ENCODE measurements at places on chromosomes 4 and X.

GRCh38 chrX:154138857-154139256, 5.2 kb upstream of the OPN1LW start:
- DNase-seq: no peak

- DNase-seq: no peak
Observed at GRCh38 chr4:161519611-161520010, 644.2 kb downstream of the FSTL5 start.

DNA sequence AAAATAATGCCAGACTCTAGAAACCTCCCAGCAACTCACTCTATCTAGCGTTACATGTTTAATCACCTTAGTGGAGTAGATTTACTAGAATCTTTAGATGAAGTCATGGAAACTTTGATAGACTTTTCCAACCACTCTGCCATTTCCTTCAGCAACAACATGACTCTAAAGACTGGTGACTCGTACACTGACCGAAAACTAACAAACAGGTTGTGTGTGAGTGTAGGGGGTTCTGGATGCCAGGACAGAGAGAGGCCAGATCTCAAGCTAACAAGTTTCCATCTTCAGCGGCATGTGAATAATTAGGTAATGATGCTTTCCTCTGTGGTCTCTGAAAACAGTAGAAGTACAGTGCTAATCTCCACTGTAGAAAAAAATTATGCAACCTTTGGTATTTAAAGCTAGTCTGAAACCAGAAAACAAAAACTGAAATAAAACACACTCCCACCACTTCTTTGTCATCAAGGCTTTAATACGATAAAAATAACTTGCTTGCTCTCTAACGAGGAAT, 286.4 kb downstream of the PRDM5 start:
- DNase-seq: no peak

DNA sequence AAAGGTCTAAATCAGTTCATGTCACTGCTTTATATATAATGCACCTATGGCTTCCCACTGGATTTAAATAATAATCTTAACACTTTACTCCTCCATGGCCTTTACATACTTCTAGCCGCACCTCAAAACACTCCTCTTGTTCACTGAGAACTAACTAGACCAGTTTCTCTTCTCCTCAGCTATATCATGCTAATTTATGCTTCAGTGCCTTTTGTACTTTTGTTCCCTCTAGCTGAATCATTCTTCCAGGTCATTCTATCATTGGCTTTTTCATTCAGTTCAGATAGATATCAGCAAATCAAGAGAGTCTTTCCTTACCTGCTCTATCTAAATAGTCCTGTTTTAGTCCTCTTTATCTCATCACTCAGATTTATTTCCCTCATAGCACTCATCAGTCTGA, 64.2 kb downstream of the TET2 start:
- no peak for DNase-seq

GRCh38 chrX:7073336-7073735, 74.2 kb upstream of the STS start:
- no peak for DNase-seq

- DNase-seq: peak; percentile 29
Observed at GRCh38 chr4:3440979-3441500, 728 bp upstream of the HGFAC start.

GRCh38 chr4:95701500-95702170, 138.3 kb upstream of the PDHA2 start:
- DNase-seq: no peak

GRCh38 chr4:7569810-7570783, 135.4 kb upstream of the PSAPL1 start:
- no peak for DNase-seq

GRCh38 chrX:7522860-7523259, 320.1 kb upstream of the VCX start:
- no peak for DNase-seq

- DNase-seq: no peak
Observed at GRCh38 chr4:15109600-15109999, 107.3 kb downstream of the CPEB2 start.

DNA sequence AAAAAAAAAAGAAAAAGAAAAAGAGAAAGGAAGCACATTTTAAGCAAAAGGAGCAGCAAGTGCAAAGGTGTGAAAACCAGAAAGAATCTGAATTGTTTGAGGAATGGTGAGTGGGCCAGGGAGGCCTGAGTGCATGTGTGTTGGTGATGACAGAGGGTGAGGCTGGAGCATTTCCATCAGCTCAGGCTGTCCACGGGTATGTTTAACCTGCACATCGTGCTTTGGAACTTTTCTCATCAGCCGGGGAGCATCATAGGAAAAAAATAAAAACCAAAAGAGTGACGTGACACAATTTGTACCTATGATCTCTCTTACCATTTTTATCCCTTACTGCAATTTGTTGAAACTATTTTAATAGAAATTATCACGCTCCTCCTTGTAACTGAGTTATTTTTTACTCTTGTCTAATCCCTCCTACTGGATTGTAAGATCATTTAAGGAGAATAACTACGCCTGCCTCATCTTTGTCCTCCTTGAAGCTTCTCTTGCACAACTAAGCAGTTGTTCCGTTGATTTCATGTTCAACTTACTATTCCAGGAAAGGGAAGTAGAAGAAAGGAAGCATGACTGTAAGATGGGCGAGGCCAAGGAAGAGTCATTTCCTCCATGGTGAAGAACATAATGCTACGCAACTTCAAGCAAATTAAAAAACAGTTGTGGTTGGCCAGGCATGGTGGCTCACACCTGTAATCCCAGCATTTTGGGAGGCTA, 7.0 kb downstream of the PALLD start:
- no peak for DNase-seq

GRCh38 chr4:97645071-97645821, 498.0 kb downstream of the STPG2 start:
- no peak for DNase-seq

GRCh38 chr4:23837371-23837770, 52.5 kb downstream of the PPARGC1A start:
- DNase-seq: no peak

DNA sequence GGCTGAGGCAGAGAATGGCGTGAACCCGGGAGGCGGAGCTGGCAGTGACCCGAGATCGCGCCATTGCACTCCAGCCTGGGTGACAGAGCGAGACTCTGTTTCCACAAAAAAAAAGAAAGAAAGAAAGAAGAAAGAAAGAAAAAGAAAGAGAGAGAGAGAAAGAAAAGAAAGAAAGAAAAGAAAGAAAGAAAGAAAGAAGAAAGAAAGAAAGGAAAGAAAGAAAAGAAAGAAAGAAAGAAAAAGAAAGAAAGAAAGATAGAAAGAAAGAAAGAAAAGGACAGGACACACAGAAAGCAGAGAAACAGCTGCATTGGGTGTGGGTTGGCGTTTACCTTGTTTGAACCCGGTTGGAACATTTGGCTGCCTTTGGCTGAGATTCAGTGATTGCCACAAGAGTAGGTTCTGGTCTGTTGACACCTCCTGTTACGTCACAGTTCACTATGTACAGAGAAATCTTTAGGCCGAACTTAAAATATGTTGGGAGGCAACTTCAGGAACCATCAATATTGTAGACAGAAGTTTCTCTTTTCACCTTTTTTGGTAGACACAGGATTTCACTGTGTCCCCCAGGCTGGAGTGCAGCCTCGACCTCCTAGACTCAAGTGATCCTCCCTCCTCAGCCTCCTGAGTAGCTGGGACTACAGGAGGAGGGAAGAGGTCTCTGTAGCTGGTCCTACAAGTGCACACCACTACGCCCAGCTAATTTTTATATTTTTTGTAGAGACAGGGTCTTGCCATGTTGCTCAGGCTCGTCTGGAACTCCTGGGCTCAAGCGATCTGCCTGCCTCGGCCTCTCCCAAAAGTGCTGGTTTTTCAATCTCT, 16.3 kb upstream of the PLCXD1 start:
- no peak for DNase-seq

DNA sequence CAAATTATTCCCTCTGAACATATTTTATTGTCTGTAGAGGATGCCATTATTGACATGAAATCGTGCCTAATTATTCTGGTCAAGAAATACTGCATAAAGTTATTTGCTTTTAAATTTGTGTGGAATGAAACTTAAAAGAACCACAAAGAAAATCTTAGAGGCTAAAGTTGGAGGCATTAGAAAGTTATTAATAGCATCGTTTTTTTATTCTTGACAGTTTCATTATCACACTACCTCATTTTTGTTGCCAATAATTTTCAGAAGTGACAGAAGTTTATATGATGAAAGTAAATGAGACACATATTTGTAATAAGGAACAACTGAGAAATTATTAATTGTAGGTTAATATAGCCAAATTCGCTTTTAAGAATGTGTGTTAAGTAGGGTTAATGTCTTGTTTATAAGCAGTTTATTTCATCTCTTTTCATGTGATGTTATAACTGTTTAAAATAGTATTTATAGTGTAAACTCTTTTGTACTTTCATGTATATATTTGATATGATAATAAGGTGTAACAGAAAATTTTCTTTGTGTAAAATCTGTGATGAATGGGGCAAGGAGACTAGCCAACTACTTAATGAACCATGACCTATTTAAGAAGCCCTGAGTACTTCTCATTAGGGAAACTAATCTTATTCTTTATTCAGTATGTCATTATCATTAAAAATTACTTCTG, 54.5 kb upstream of the GRIA2 start:
- DNase-seq: no peak

DNA sequence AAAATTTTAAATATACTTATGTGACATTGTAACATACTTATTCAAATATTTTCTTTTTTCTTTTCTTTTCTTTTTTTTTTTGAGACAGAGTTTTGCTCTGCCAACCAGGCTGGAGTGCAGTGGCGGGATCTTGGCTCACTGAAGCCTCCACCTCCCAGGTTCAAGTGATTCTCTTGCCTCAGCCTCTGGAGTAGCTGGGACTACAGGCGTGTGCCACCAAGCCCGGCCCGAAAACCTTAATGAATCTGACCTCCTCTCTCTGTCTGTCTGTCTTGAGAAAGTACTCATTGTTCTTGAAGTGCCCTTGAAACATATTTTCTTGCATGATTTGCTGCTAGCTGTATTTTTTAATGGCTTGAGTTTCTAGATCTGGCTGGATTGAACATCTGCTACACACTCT, 136.8 kb downstream of the ANAPC4 start:
- DNase-seq: no peak

DNA sequence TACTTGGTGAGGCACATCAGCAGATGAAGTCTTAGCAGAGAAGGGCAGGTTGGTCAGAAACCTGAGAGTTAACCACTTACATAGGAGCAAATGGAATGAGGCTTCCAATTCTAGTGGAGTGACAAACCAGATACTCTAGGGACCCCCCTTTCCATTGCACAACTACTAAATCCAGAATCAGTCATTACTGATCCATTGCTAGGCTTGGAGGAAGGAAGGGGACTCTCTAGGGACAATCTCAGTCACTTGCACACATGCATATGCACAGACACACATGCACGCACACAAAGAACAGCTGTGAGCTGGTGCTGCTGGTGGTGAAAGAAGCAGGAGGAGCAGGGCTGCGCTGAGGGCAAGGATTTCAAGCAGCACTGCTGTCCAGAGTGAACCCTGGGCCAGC, 25.7 kb downstream of the PNMA5 start:
- DNase-seq: no peak

- DNase-seq: no peak
Observed at GRCh38 chr4:39043058-39043860, 11.1 kb upstream of the TMEM156 start.

Measured in posterior cingulate gyrus (tissue), 11 donors.